ENCODE measurements at places on chromosomes 12 and 14. TPM values are rescaled to one million over a fixed set of nuclear protein-coding genes. Genes with fewer than 3 reads are reported as not detected.

SLC25A47 gene
- total RNA-seq: under 0.01 TPM

MUCL1 gene
- total RNA-seq: not detected

CPNE6 gene
- total RNA-seq: not detected

AACS gene
- total RNA-seq: 16.7 TPM

DIO3 gene
- total RNA-seq: 1.0 TPM

FGD4 gene
- 2.3 TPM for total RNA-seq

ISCU gene
- 313 TPM for total RNA-seq

KLHL42 gene
- 25.3 TPM for total RNA-seq

GPX2 gene
- not detected for total RNA-seq

DYRK2 gene
- 22.5 TPM for total RNA-seq

EEA1 gene
- total RNA-seq: 38.0 TPM

GRCh38 chr12:95553197-95553943 lies 2.1 kb upstream of the USP44 start:
- no peak for DNase-seq

DNA sequence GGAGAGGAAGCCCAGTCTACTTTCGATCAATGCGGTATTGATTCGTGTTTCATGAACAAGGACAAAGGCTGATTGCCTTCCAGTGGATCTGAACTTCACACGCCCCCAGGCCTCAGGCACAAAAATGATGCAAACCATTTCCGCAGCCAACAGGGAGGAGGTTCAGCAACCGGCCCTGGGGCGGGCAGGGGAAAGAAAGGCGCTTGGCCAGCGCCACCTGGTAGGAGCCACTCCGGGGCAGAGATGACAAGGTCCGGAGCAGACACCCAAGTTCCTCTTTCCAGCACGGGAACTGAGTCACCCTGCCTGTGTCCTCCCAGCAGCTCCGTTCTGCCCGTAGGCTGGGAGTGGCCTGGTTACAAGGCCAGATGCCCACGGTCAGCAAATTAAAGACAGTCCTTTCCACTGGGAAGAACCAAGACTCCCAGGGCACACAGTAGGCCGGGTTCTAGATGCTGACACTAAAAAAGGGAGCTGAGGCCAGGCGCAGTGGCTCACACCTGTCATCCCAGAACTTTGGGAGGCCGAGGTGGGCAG lies 136.3 kb downstream of the SCARB1 start:
- peak; percentile 48 for DNase-seq

DNA sequence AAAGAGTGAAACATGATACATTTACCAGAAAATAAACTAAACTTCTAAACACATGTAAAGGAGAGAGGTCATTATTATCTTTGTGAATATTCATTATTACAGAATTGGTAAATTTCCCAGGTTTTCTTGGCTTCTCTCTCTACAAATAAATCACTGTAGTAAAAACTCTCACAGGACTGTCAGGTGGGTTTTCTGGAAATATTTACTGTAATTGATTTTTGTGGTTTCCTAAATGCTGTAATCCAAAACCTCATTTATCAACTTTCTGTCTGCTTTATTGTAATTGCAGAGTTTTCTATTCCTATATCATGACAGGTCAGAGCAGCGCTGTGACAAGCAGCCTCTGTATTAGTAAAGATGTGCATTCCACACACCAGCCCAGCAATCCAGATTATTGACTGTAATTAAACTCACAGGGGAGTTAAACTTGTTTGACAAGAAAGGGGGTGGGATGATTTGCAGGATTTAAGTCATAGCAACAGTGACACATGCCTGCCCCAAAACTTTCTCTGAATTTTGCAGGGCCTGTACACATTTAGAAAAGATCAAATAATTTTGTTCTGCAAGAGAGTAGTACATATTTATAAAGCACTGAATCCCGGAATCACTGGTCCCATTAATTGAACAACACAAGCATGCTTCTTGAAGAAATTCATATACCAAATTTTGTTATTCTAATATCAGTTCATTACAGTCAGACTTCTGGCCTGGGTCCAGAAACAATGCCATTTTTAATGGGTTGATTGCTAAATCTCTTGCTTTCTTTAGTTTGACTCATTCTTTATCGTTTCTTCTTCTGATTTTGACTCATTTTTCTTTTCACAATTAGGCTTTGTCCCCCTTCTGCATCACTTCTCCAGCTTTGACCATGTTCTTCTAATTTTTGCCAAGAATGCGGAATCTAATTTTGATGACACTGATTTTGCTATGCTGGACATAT lies 42.2 kb downstream of the PTPRO start:
- DNase-seq: peak; percentile 71

- no peak for DNase-seq
Observed at GRCh38 chr14:75070383-75070782, 942 bp downstream of the ZC2HC1C start.

- DNase-seq: no peak
Observed at GRCh38 chr14:61471297-61472005, 150.1 kb downstream of the PRKCH start.

- DNase-seq: peak; percentile 23
Observed at GRCh38 chr12:30813525-30814294, 59.0 kb upstream of the CAPRIN2 start.

DNA sequence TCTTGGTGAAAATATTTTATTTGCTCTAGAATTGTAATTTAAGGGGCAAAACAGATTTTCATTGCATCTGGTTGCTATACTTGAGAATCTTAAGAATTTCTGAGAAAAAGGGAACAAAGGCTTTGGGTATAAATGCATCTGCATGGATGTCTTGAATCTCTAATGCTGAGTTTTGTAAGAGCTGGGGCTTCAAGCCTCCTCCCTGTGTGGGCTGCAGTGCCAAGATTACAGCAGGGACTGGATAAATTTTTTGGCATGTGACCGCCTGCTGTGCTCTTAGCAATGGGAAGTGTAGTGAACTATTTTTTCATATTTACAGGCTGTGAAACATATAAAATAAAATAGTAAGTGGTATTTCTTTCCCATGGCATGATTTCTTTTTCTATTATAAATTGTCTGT lies 70.0 kb downstream of the SLC38A6 start:
- peak; percentile 68 for DNase-seq

DNA sequence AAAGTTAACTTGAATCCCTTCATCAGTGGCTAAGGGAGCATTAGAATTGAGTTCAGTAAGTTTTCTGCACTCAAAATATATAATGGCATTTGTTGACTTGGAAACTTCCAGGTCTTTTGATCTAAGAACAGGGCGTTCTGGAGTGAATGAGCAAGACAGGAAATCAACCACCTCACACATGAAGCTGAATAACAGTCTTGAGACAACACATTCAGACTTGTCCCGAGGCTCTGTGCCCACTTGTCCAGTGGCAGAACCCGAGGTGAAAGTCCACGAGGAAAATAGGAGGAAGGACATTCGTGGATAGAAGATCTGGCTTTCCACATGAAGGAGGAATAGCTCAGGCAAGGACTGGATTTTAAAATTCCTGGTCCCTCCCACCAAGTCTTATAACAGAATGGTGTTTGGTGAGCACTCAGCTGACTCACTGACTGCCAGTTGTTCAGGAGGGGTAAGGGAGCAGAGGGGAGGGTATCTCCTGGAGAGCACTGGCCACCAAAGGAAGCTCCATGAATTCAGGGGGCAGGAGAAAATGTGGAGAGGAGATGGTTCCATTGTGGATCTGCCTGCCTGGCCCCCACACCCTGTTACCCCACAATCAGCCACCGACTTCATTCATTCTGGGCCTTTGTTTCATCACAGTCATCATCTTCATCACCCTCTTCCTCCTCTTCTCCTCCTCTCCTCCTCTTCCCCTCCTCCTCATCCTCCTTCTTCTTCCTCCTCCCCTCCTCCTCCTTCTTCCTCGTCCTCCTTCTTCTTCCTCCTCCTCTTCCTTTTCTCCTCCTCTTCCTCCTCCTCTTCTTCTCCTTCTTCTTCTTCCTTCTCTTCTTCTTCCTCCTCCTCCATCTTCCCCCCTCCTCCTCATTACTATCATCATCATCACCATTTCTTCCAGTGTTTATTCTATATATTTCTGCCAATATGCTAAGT lies 620.1 kb downstream of the MED13L start:
- no peak for DNase-seq

- peak; percentile 91 for DNase-seq
Observed at GRCh38 chr14:21264025-21264801, 5.0 kb downstream of the HNRNPC start.

GRCh38 chr14:90632451-90632850 lies 183.8 kb downstream of the TTC7B start:
- DNase-seq: peak; percentile 68

DNA sequence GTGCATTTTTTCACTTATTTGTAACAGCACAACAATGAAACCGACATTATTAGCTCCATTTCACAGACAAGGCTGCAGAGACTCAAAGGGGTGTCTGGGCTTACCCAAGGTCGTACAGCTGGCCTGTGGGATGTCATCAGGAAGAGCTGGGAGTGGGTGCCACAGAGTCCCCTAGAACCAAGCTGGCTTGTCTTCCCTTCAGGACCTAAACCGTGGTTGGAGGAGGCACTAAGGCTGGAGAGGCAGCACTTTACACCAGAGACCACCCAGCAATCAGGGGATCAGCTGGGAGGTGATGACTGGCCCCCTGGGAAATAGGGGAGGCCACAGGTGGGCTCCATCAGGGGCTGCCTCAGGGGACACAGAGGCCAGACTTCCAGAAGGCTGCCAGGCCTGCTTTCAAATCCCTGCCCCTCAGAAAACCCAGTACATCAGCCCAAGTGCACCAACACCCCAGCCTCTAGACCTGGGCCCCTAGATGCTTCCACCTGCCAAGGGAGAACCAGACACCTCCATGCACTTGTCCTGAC lies 28.3 kb downstream of the DIO3 start:
- no peak for DNase-seq

GRCh38 chr14:53042480-53042879 lies 91.6 kb upstream of the FERMT2 start:
- DNase-seq: peak; percentile 84

DNA sequence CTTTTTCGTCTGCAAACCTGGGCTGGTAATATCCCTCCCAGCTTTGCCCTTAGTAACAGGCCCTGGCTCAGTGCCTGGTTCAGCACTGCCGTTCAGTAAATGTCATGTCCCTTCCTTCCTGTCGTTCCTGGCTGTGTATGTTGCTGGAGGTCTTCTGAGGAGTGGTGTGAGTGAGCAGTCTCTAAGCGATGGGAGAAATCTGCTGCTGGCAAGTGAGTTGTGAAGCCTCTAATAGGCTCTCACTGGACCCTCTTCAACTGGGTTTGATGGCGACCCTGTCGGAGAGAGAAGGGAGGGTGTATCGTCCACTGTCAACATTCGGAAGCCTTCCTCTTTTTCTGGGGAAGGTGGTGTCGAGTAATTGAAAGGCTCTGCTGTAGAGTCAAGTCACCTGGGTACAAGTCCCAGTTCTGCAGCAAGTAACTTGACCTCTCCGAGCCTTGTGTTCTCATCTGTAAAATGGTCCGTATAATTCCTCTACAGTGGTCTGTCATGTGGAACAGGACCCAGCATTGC lies 62.8 kb downstream of the HRK start:
- peak; percentile 22 for DNase-seq

GRCh38 chr12:74624201-74624600 lies 86.6 kb downstream of the ATXN7L3B start:
- no peak for DNase-seq

DNA sequence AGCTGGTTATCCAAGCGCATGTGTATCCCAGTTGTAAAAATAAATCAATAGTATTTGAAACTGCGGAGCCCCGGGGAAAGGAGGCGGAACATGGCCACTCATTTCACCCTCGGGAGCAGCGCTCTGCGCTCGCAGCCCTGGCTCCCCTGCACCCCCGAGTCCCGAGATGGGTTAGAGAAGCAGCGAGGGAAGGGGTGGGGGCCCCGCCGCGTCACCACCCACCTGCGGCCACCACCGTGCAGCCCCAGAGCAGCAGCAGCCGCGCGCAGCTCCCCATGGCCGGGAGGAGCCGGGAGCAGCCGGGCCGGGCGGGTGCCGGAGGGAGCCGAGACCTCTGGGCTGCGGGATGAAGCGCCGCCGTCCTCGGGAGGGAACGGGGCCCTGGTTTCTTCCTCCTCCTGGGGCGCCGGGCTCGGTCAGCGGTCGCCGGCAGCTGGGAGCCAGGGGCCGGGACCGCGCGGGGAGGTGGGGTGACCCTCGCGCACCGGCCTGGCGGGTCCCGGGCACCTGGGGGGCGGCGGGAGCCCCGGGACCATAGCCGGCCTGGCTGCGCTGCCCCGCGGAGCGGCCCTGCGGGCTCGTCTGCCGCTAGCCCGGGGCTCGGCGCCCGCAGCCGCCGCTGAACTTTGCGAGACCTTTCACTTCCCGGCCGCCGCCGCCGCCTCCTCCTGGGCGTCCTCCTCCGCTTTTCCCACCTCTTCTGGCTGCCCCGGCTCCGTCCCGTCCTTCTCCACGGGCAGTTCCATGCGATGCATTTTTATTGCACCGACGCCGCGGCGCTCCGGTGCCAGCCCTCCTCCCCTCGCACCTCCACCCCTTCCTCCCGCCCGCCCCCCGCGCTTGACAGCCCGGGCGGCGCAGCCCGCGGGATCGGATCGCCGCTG lies at the start of gene NTN4:
Gene NTN4, minus strand, starts transcription at position 732 of the 884 bp plus-strand sequence. Its CDS starts 455 bp downstream, at position 277.
- no peak for DNase-seq

DNA sequence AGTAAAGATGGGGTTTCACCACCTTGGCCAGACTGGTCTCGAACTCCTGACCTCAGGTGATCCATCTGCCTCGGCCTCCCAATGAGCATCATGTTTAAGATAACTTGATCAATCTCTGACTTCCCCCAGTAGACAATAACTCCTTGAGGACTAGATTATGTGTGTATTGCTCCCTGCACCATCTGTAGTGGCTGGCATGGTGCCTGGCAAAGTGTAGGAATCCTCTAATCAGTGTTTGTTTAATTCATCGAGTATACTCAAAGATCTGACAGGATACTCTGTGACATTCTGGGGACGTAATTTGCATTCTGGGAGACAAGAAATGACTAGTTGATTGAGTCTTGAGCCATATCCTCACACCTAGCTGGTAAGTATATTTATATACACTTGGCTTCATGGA lies 873.5 kb upstream of the TMEM132C start:
- DNase-seq: no peak

DNA sequence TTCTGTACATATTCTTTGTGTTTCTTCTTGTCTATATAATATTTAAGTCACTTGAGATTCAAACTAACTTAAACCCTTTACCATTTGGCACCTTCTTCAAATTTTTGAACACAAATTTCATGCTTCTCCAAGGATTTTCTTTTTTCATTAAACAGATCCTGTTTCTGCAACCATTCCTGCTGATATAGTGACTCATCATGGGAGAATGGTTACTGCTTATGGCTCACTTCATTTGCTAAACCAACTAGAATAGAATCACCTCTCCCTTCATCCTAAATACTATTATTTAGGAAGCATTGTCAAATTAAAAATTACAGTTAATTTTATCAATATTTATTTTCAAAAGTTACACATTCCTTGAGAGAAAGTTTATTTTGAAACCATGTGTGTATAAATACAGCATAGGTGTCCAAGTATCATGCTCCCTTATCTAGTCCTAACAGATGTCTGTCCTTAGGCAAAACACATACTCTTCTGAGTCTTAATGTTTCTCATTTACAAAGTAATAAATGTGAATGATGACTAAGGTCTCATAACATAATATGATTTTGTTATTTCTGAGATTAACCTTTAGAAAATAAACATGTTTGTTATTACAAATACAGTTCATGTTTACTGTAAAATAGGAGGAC lies 40.7 kb downstream of the PLCZ1 start:
- peak; percentile 73 for DNase-seq

DNA sequence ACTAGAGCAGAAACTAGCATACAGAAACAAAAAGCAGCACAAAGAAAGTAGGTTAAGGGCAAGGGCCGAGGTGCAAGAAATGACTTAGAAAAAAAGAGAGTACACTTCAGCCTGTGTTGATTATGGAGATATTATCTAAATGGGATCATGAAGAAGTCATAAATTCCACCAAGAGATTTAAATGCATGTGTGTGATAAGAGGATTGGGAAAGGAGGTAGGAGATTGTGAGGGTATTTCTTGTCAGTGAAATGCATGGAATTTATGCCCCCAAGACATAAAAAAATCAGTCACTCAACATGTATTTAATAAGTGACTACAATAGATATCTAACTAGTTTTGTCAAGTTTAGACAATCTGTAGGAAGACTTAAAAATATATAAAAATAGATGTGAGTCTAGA lies 976.2 kb upstream of the LRFN5 start:
- DNase-seq: no peak

Data from fibroblast of lung (primary cell).